Esophagus muscularis mucosa (tissue), 4 donors: ENCODE measurements at places on chromosomes 5 and 9.
A peak's percentile ranks its signal among the peaks of the same experiment; 100 is the strongest.

GRCh38 chr5:14721990-14722656 lies 57.6 kb downstream of the OTULIN start:
- no peak for DNase-seq

- DNase-seq: no peak
Measured at GRCh38 chr5:112625689-112626438, 111.8 kb upstream of the APC start.

DNA sequence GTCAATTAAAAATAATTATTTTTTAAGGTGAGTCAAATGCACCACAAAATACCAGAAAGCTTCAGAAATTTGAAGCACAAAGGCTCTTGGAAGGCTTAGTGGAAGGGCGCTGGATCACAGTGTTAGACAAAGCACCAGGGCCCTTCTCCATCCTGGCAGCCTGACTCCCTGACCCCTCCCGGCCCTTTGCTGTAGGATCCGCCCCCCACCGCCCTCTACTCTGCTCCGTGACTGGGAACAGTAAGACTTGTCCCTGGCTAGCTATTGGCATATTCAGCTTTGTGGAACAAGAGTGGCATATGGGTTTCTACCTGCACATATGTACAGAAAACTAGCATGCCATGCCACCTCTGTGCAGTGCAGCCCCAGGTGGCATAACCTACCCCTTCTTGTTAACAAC lies 222.1 kb downstream of the SYK start:
- DNase-seq: peak; percentile 78

DNA sequence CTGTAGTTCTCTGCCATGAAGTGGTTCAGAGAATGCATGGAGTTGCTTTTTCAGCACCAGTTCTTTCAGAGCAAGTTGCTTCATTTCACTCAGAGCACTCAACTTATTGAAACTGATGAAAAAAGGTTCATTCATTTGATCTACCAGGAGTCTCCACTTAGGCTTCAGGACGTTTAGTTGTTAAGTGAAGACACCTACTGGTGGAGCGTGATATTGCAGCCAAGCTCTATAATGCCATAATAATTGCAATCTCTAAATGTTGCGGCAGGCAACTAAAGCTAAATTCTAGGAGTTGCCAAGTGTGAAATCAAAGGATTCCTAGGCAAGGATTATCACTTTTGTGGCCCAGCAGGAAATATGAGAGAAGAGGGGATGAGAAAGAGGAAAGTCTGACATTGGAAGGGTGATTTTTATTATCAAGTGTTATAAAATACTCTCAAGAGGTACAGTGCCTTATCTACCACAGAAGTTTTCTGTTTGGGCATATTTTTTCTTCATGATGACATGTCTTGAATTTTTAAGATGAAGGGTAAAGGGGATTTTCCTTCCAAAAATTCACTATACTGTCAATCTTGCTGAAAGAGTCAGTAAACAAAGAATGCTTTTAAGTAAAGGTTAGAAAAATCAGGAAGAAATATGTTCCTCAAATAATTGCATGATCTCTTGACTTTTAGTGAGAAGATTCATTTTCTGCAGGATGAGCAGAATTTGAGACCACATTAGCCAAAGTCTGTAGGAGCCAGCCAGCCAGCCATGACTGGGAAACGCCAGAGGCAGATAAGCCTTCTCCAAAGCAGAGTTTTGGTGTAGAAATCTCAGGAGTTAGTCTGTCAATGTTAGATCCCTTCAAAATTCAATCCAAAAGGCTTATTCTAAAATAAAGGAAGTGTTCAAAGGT lies 83.4 kb downstream of the SH3PXD2B start:
- no peak for DNase-seq

DNA sequence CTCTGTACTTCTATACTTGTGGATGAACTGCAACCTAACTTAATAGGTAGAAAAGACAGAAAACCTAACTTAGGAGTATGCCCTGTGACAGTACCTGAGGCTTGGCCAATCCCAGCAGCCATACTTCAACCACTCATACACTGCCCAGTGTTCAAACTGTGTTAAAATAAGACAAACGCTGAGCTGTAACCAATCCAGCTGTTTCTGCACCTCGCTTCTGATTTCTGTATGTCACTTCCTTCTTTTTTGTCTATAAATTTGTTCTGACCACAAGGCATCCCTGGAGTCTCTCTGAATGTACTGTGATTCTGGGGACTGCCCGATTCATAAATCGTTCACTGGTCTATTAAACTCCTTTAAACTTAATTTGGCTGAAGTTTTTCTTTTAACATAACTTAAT lies 41.4 kb downstream of the AUH start:
- DNase-seq: no peak

DNA sequence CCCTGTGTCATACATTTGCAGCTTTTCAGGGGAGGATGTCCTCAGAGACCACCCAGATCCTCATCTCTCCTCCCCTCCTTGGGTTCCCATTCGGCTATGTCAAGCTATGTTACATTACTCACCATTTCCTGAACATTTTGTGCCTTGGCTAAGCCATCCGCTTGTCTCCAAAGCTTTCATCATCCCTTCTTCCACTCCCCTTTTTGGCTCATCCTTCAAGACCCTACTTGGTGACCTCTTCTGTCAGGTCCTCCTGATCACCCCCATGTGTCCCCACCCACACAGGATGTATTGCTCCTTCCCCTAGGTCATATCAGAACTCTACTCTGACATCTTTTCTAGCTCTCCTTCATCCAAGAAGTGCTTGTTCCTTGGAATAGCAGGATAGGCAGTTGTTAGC lies 81.8 kb downstream of the BOD1 start:
- peak; percentile 92 for DNase-seq

- no peak for DNase-seq
Measured at GRCh38 chr9:14719231-14719923, 3.2 kb downstream of the CER1 start.

- no peak for DNase-seq
Measured at GRCh38 chr5:52999344-52999949, 10.3 kb downstream of the ITGA2 start.

GRCh38 chr5:172531704-172532026 lies 77.3 kb upstream of the SH3PXD2B start:
- DNase-seq: no peak

GRCh38 chr5:16552666-16553343 lies 64.0 kb downstream of the RETREG1 start:
- DNase-seq: no peak

DNA sequence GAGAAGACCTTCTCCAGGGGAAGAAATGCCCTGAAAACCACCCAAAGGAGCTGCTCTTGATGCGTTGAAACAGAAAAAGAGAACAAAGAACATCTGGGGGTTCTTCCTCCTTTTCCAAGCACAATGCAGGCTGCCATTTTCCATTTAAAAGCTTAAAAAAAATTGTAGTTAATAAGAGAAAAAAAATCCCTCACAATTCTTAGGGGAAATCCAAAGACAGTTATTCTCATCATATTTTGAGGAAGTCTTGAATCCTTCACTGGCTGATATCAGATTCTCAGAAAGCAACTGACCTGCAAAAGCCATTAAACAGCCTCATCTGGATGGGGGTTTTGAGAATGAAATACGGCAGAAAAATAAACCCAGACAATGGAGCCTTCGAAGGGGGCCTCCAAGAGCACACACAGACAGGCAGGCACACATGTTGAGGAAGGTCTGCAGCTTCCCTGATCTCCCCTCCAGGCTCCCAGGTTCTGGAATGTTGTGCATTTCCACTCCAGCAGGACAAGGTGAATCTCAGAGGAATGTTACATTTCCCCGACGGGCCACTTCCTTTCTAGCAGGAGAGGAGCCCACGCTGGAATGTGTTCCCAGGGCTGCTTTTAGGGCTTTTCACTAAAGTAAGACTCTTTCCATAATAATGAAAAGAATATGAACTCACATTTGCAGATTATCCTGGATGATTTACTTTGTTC lies 159.4 kb upstream of the S1PR3 start:
- DNase-seq: no peak

GRCh38 chr9:792331-793260 lies 48.9 kb upstream of the DMRT1 start:
- DNase-seq: no peak

- no peak for DNase-seq
Measured at GRCh38 chr9:81211741-81212140, 477.6 kb downstream of the TLE1 start.

- DNase-seq: no peak
Measured at GRCh38 chr5:9149988-9150387, 395.9 kb downstream of the SEMA5A start.

DNA sequence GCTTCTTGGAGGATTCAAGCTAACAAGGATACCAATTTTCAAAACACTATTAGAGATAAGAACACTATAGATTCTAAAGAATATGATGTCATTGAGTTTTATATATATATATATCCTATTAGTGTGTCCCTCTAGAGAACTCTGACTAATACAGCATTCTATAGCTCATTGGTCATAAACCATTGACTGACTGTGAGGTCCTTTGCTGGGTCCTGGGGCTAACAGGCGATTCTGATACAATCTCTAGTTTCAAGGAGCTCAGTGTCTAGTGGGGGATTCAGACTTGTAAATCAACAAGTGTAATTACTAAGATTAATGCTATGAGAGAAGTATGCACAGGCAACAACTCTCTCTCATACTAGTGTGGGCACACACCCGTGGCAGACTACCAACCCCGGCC lies 234.5 kb downstream of the DENND1A start:
- DNase-seq: no peak

DNA sequence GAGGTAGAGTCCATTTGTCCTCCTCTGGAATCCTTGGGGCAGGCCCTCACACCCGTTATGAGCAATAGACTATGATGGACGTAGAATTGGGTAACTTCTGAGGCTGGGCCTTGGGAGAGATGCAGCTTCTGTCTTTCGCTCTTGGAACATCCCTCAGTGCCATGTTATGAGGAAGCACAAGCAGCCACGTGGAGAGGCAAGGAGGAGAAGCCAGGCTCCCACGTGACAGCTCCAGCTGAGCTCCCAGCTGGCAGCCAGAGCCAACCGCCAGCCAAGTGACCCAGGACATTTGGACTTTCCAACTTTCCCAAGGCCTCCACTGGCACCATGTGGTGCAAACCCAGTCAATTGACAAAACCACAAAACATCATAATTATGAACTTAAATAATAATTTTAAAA lies 43.0 kb upstream of the BOD1 start:
- DNase-seq: no peak

DNA sequence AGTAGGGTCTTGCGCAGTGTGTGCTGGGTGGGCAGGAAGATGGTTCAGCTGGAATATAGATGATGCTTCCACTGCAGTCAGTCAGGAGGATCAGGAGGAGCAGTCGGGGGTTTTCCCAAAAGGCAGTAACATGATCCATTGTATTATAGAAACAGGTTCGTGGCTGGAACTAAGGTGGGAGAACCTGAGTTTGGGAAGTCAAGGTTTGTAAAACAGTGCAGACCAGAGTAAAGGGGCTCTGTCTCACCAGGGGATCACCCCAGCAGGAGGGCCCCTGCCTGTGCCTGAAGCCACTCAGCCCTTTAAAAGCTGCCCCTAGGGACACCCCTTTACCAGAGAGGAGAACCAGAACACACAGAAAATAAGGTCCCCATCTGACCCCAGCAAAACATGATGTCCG lies 213.4 kb downstream of the AUH start:
- peak; percentile 24 for DNase-seq

DNA sequence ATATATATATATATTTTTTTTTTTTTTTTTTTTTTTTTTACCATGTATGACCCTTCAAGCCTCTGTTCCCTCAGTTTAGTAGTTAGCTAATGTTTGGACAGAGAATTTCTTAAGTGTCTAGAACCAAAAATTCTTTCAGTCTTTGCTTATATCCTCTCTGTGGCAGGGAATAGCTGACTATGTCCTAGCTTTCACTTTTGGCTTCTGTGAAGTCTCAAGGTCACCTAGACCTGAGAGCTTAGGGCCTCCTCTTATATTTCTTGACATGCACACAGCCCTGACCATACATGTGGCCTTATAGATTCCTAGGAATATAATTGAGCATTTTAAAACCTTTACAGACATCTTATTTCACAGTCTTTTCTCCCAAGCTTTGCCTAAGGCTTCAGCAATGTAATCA lies 930.8 kb upstream of the CDH9 start:
- no peak for DNase-seq

- no peak for DNase-seq
Measured at GRCh38 chr9:112433499-112434392, 52.9 kb upstream of the KIAA1958 start.

DNA sequence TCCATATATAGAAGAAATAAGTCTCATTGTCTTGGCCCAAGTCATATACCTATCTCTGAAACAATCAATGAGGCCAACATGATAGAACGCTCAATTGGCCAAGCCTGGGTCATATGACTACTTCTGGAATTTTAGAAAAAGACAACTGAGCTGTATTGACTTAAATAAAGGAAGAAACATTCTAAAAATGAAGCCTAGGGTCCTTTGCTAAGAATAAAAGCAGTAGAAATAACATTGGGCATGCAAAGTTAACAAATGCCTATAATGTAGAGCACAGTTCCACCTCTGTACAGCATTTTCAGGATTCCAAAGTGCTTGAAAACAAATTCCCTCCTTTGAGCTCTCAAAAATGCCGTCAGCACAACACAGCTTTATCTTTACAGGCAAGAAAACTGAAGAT lies 391.8 kb downstream of the PRELID2 start:
- DNase-seq: no peak

GRCh38 chr5:93924628-93925027 lies 183.2 kb upstream of the POU5F2 start:
- DNase-seq: no peak

GRCh38 chr9:106867286-106867685 lies 4.3 kb downstream of the ZNF462 start:
- no peak for DNase-seq

GRCh38 chr9:125522328-125522725 lies 184.7 kb downstream of the MAPKAP1 start:
- DNase-seq: no peak

DNA sequence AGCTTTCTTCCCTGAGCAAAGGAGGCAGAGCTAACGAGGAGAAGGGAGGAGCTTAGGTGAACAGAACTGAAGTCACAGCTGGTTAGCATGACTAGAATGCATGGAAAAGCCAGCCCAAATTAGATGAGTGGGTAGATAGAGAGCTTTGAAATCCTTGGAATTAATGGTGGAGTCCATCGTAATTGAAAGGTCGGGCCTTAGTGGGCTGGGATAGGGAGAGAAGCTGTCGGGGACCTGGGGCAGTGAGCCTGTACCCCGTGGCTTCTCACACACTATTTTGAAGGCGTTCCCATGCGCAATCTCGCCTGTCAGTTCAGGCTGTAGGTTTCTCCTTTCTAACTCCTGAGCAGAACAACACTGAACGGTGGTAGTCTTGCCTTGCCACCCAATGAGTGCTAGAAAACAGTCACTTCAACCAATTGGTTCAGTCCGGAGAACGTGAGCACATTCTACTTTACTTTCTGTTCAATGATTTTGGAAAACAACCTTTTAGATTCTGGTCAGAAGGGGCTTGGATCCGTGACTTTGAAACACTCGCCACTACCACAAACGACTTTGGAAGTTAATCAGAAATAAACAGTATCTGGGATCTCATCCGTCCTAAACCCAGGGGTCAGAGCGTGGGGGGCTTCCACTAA lies 655 bp upstream of the RAI14 start:
- DNase-seq: no peak

GRCh38 chr9:129289883-129290282 lies 111.8 kb upstream of the IER5L start:
- peak; percentile 53 for DNase-seq
